Karpas-422 (cell line): ENCODE measurements at places on chromosomes 11 and 22.

DNA sequence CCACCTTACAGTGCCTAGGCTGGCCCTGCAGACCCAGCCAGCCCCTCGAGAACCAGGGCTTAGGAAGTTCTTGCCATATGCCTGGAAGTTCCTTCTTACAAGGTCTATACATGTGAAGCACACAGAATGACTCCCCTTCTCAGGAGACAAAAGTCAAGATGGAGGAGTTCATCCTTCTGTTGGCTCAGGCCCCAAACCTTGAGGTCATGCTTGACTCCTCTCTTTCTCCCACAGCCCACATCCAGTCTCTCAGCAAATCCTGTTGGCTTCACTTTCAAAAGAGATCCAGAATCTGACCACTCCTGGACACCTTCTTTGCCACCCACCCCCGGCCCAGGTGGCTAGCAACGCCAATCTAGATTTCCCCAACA, 1.7 kb upstream of the CD248 start:
- no peak for DNase-seq

- no peak for DNase-seq
Observed at GRCh38 chr11:126664643-126665042, 309.2 kb downstream of the ST3GAL4 start.

- DNase-seq = peak; percentile 46
Observed at GRCh38 chr11:46216019-46216764, 61.3 kb upstream of the CREB3L1 start.

- no peak for DNase-seq
Observed at GRCh38 chr11:65301491-65302329, 13.0 kb upstream of the CDC42EP2 start.

DNA sequence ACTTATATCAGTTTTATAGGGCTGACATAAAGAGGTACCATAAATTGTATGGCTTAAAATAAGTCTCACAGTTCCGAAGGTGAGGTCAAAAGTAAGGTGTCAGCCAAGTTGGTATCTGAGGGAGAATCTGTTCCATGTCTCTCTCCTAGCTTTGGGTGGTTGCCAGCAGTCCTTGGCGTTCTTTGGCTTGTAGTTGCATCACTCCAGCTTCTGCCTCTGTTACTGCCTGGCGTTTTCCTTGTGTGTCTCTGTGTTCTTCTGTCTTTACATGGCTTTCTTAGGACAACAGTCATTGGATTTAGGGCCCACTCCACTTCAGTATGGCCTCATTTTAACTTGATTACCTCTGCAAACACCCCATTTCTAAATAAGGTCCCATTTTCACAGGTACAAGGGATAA, 16.7 kb downstream of the MMP7 start:
- no peak for DNase-seq

DNA sequence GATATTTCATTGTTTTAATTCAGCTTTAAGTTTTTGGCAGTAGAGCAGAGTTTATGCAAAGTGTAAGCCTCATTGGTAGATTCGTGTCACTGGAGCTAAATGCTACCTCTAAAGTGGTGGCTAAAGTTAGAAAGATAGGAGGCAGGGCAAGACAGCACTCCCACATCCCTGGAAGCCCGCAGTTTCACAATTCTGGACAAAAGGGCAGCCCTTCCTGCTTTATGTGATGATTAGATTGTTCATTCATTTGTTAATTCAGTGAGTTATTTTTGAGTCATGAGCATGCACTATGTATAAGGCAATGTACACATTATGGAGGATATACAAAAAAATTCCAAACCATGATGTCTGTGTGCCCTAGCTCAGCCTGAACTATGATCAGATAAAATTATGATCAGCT, 52.1 kb upstream of the EIF3M start:
- no peak for DNase-seq

DNA sequence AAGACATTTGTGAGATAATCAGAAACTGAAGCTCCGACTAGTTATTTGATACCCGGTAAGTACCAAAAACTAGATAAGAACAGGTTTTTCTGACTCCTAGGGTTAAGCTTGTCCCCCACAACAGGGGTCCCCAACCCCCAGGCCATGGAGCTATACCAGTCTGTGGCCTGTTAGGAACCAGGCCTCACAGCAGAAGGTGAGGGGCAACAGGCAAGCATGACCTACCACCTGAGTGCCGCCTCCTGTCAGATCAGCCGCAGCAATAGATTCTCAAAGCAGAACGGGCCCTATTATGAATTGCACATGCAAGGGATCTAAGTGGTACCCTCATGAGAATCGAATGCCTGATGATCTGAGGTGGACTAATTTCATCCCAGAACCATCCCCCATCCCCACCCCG, 1.2 kb upstream of the MS4A10 start:
- no peak for DNase-seq

DNA sequence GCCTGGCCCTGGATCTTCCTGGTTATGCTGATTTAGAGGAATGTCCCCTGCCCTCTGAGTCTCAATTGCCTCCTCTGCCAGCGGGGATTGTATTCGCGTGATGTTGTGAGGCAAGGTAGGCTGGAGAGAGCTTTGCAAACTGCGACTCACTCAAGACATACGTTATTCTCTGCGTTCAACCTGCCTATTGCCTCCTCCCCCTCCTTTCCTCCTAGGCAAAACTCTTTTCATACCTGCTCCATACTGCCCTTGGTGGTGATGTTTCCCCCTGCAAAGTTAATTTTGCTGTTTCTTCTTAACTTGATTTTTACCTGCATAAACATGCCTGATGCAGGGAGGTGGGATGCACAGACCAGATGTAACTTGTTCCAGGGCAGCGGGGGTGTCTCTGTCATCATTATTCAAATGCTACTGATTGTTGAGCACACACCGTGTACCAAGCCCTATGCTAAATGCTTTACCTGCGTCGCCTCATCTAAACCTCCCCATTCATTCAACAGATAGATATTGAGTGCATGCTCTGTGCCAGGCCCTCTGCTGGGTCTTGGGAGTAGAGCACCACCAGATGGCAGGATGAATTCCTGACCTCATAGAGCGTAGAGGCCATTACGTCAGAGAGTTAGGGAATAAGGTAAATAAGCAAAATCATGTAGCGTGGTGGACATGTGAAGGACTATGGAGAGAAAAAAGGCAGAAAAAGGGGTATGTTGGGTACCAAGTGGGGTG, 29.0 kb downstream of the SGSM1 start:
- DNase-seq = peak; percentile 63

- DNase-seq = no peak
Observed at GRCh38 chr11:9066433-9066925, 24.9 kb downstream of the SCUBE2 start.

GRCh38 chr11:32462011-32462690, 26.8 kb upstream of the WT1 start:
- DNase-seq = no peak

DNA sequence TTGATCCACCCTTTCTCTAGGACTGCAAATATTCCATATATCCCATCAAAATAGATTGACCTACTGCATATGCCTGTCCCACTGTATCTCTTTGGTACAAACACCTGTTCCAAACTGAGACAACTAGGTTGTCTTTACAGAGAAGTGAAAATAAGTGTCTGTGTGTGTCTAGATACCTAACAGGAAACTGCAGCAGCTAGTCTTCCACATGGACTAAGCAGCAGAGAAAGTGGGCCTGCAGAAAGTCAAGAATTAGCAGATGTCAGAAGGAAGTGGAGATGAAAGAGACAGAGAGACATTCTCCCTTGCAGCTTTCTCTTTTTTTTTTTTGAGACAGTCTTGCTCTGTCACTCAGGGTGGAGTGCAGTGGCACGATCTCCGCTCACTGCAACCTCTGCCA, 3.9 kb upstream of the RAB39A start:
- DNase-seq = no peak

- DNase-seq = no peak
Observed at GRCh38 chr11:108960501-108960900, 295.6 kb downstream of the DDX10 start.

DNA sequence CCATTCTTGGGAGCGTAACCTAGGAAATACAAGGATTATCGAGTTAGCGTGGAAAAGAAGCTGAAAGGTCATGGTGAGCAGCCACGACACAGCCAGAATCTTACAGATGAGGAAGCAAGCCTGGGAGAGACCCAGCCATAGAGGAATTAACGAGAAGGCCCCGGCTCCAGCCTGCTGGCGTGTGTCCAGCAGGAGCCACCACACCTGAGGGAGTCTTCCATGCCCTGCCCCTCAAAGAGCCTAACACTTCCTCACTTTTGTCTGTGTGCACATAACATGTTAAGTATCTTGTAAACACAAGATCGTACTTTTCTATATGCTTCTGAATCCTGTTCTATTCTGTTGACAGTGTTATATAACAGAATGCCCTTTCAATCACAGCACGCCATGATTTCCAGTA, 18.1 kb downstream of the CECR2 start:
- DNase-seq = no peak

DNA sequence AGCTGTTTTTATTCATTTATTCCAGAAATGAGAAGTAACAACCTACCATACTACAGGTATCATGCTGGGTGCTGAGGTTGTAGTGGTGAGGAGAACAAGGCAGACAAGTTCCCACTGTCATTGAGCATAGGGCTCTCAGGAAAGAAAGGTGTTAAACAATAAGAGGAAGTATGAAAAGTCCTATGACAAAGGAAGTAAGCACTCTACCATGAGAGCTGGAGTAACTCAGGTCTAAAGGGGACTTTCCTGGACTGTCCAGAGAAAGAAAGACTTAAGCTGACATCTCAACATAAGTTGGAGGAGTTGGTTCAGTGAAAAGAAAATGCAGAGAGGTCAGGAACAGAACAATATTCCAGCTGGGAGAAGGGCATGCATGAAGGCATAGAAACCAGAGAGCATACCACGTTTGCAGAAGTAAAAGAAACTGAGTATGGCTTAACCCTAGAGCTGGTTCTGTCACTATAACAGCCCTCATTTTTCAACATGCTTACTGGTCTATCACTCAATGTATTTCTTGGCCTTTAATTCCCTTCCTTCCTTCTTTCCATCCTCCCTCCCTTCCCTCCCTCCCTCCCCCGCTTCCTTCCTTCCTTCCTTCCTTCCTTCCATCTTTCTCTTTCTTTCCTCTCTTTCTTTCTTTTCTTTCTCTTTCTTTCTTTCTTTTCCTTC, 137.8 kb upstream of the BDNF start:
- DNase-seq = peak; percentile 43

DNA sequence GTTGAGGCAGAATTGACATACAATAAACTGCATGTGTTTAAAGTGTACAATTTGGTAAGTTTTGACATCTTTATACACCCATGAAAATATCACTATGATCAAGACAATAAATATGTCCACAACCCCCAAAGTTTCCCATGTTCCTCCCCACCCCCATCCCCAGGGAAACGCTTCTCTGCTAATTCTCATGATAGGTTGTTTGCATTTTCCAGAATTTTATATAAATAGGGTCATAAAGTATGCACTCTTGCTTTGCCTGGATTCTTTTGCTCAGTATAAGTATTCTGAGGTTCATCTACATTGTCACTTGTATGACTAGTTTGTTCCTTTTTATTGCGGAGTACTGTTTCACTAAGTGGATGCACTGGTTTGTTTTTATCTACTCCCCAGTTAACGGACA, 35.6 kb downstream of the MYEOV start:
- no peak for DNase-seq

DNA sequence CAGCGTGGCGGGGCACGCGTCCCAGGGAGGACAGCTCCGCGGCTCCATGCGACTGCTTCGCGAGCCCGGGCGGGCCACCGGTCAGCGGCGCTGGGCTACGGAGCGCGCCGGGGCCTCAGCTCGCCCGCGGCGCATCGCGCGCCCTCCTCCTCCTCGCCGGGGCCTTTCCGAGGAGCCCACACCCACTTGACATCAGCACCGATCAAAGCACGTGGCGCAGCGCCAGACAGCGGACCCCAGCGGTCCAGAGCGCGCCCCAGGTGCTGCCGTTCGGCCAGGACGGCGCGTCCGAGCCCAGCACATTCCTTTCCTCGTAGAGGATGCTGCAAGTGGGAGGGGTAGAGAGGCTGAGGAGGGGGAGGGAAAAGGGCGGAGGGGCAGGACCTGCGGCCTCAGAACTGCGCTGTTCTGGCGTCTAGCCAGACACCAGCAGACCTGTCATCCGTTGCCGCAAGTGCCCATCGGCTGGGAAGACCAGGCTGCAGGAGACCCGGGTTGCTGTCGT, 88.6 kb downstream of the PLEKHA7 start:
- no peak for DNase-seq

DNA sequence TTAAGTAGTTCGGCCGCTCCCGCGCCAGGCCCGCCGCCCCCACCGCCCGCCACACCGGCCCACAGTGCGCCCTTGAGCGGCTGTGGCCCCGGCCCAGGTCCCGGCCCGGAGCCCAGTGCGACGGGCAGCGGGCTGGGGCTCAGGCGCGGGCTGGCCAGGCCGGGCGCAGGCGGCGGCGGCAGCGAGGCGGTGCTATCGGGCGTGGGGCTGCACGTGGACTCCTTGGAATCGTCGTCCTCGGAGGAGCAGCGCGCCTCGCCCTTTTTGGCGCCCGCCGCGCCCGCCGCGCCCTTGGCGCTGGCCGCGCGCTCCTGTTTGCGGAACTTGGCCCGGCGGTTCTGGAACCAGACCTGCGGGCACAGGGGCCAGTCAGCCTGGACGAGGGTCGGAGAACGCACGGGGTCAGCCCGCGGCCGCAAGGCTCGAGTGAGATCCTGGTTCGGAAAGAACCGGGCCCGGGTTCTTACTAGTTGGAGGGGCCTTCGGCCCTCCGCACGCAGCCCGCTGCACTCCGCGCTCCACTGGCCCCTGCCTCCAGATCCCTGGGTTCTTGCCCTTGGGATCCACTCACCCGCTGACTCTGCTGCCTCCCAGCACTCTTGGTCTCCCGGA, 4.0 kb downstream of the PHOX2A start:
- DNase-seq = no peak

DNA sequence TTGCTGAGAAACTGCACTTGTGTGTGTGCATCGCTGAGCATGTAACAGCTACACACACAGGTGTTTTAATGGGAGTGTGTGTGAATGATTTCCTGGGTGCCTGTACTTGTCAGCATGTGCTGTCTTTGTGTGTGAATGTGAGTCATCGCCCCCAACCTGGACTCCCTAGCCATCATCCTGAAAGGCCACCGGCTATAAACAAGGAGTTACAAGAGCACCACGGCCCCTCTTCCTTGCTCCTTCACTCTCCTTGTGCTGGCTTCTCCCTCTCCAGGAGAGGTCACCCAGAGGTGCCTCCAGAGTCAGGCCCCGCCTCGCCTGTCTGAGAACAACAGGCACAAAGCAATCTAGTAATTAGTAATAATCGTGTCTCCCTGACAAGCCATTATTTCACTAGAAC, 419.2 kb downstream of the BUD13 start:
- DNase-seq = no peak

- DNase-seq = peak; percentile 78
Observed at GRCh38 chr11:118610773-118611432, 3.5 kb downstream of the PHLDB1 start.

DNA sequence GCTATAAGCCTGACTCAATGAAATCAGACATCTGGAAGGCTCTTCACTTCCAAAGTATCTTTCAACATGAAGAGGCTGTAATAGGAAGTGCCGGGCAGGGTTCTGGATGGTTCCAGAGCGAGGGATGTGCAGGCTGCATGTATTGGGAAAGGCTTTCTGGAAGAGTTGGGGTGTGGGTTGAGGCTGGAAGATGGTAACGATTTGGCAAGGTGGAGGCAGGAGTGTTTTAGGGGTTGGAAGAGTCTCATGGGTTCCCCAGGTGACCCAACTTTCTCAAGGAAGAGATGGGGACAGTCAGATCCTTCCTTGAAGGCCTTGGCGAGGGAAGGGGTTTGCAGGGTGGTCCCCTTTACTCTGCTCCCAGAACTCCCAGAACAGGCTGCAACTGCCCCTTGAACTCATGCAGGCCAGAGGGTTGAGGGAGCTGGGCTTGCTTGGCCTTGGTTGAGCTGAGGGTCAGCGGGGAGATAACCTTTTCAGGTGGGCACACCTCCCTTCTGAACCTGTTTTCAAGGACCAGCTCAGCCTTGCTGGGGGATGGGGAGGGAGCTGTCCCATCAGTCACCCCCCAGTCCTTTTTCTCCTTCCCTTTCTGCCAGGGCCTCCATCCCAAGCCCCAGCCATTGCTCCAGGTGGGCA, 9.4 kb upstream of the POU2F3 start:
- DNase-seq = no peak

- no peak for DNase-seq
Observed at GRCh38 chr11:58905721-58906547, 33.4 kb upstream of the GLYATL1 start.
